ENCODE measurements at places on chromosomes 16 and 17. TPM values are rescaled to one million over a fixed set of nuclear protein-coding genes. Genes with fewer than 3 reads are reported as not detected.

GRCh38 chr17:31388351-31388750 is 3.1 kb upstream of the RAB11FIP4 start:
- no peak overlapping the region for H3K27ac ChIP-seq
- H3K36me3 ChIP-seq: no peaks in the 10 kb centered on the region
- H3K27me3 ChIP-seq: no peaks in the 10 kb centered on the region
- no peak overlapping the region for H3K4me3 ChIP-seq
- DNase-seq: no peak

- DNase-seq: no peak
- H3K27me3 ChIP-seq: no peaks in the 10 kb centered on the region
- H3K4me3 ChIP-seq: no peak overlapping the region
- no peak overlapping the region for H3K27ac ChIP-seq
These were observed 9.4 kb upstream of the NPTX1 start for GRCh38 chr17:80485846-80486245.

- no peak overlapping the region for H3K4me3 ChIP-seq
- H3K4me1 ChIP-seq: no peaks in the 10 kb centered on the region
- no peak overlapping the region for H3K27ac ChIP-seq
These were observed 41.6 kb downstream of the MYO1D start for GRCh38 chr17:32835291-32835761.

GRCh38 chr16:4060823-4061222 is 55.4 kb downstream of the ADCY9 start:
- H3K4me3 ChIP-seq: no peak overlapping the region
- no peaks in the 10 kb centered on the region for H3K27me3 ChIP-seq
- DNase-seq: no peak
- H3K36me3 ChIP-seq: no peaks in the 10 kb centered on the region
- H3K27ac ChIP-seq: no peak overlapping the region
- peaks cover 15% of the 10 kb centered on the region for H3K4me1 ChIP-seq

GRCh38 chr17:74759941-74760340 is 11.5 kb downstream of the NHERF1 start:
- peak overlapping the region; percentile 49 for H3K27ac ChIP-seq
- H3K36me3 ChIP-seq: no peaks in the 10 kb centered on the region
- H3K4me1 ChIP-seq: peaks cover 78% of the 10 kb centered on the region
- H3K27me3 ChIP-seq: no peaks in the 10 kb centered on the region

DNA sequence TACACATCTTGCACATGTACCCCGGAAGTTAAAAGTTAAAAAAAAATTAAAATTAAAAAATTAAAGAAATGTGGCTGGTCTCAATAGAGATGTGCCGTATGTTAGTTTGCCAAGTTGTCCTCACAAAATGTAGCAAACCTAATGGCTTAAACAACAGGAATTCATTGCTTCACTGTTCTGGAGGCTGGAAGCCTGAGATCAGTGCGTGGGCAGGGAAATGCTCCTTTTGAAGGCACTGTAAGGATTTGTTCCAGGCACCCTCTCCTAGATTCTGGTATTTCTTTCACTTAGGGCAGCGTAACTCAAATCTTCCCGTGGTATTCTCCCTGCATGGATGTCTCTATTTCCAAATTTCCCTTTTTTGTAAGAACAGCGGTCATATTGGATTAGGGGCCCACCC is 32.7 kb upstream of the MON1B start:
- H3K36me3 ChIP-seq: no peaks in the 10 kb centered on the region
- no peaks in the 10 kb centered on the region for H3K27me3 ChIP-seq
- DNase-seq: no peak
- H3K27ac ChIP-seq: no peak overlapping the region
- no peaks in the 10 kb centered on the region for H3K4me1 ChIP-seq

DNA sequence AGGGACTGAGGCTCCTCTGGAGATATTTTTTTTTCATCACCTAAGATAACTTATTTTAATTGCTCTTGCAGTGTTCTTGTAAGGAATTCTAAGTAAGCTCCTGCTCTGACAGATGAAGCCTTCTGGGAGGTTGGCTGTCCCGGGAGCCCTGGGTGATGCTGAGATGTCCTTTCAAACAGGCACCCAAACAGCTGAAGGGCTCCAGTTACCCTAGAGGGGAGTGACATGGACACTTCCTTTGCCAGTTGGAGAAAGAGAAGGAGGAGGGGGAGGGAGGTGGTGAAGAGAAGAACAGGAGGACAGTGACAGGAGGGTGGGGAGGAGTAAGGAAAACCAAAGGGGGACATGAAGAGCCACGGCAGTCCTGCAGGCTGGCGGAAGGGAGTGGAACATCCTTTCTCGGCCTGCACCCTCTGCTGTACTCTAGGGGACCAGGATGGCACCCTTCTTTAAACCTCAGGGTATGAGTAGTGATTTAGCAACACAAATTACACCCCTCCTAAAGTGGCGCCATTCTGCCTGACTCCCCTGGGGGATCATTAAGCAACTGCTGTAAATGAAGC is 51.8 kb downstream of the MYH3 start:
- no peak for DNase-seq
- H3K4me3 ChIP-seq: no peak overlapping the region
- H3K4me1 ChIP-seq: no peaks in the 10 kb centered on the region
- no peak overlapping the region for H3K27ac ChIP-seq

Gene TBC1D3E
- not detected for total RNA-seq

Gene DHRS7C
- total RNA-seq: not detected

Gene DRC7
- total RNA-seq: not detected

Gene FOXC2
- not detected for total RNA-seq

Gene KRTAP9-4
- not detected for total RNA-seq

Gene KRTAP4-9
- total RNA-seq: not detected

Gene PCGF2
- total RNA-seq: not detected
